ENCODE measurements at places on chromosomes 7 and 10.

DNA sequence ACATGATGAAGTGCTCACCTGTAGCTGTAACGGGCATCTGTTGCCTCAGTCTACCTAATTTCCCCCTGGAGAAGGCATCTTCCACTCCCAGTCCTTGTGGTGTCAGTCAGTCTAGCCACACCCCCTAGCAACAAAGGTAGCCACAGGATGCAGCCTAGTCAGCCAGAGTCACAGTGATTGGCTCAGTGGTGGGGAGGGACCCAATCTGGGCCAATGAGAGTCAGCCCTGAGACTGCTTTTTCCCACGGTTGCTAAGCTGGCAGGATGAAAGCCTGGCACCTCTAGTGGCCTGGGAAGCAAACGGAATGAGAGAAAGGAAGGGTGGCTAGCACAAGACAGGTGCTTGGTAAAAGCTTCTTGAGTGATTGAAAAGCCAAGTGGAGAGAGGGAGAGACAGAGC, 118.6 kb downstream of the SH3PXD2A start:
- DNase-seq = no peak

- no peak for DNase-seq
Observed at GRCh38 chr10:100469756-100470155, 6.9 kb downstream of the WNT8B start.

DNA sequence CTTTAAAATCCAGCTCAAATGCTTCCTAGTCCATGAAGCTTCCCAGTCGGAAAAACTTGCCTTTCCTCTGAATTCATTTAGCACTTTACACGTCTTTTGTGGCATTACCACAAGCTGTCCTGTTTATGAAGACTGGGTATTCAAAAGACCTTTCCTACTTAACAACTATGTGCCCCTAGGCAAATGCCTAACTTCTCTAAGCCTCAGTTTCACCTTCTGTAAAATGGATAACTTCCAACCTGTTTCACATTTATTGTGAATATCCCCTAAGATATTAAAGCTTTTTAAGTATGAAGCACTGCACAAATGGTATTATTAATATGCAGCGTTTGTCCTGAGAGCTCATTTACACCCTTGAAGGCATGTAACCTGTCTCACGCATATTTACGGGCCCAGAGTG, 843 bp downstream of the CFAP70 start:
- DNase-seq = no peak

DNA sequence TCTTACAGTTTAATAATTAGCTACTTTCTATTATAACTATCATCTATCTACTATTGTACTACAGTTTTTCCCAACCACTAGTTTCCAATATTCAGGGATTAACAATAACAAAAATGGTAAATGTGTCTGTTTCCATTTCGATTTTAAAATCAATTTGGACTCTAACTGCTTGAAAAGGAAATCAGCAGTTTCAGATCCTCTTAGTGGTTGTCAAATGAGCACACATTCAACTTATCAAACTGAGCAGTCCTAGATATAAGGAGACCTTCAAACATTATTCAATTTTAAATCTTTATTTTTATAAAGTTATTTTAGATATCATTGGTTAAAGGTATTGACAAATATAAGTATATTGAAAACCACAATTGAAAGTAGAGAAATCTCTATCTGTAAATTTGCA, 46.8 kb upstream of the CD36 start:
- DNase-seq = no peak

GRCh38 chr7:17054836-17055235, 173.1 kb upstream of the AGR3 start:
- DNase-seq = no peak

DNA sequence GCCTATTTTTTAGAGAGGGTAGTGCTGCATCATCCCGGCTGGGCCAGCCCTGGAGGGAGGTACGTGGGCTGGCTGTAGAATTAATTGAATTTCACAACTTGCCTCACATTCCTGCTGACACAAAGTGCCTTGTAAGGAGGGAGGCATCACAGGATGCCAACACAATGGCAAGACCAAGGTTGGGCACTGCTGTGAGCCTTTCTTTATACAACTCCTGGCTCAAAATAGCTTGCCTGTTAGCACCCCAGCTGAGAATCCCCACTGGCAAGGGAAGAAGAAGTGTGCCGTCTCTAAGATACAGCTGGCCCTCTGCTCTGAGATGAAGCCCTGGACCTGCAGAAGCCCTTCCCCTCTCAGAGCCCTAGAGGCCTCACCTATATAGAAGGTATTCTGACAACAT, 873.9 kb downstream of the GRID1 start:
- DNase-seq = no peak

DNA sequence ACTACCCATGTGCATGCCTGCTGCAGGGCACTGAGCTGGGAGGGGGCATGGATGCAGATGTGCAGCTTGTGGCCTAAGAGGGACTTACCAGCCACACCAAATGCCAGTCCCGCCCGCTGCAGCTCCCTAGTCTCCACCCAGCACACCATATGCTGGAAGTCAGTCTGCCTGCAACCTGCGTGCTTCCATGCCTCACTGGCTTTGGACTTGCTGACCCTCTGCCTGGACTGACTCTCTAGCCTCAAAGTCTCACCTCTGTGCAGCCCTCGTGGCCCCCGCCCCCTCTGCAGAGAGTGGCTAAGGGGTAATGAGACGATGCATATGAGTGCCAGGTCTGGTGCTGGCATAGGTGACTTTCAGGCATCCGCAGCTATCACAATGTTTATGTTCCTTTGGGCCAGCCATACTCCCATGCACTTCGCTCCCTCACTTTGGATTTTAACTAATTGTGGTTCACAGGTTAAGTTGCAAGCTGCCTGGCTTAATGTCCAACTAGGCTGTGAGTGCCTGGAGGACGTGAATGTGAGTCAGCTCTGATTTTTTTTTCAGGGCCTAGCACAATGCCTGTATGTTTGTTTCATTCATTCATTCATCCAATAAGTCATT, 21.7 kb downstream of the TRIM8 start:
- no peak for DNase-seq

GRCh38 chr10:78405231-78405630, 371.6 kb downstream of the RPS24 start:
- no peak for DNase-seq
